ENCODE measurements at places on chromosomes 3 and 15.
A peak's percentile ranks its signal among the peaks of the same experiment; 100 is the strongest.

- DNase-seq: peak; percentile 79
These were observed 2.5 kb upstream of the GREM1 start for GRCh38 chr15:32715276-32715675.

GRCh38 chr3:45599424-45599886, 4.9 kb downstream of the LIMD1 start:
- DNase-seq: no peak

DNA sequence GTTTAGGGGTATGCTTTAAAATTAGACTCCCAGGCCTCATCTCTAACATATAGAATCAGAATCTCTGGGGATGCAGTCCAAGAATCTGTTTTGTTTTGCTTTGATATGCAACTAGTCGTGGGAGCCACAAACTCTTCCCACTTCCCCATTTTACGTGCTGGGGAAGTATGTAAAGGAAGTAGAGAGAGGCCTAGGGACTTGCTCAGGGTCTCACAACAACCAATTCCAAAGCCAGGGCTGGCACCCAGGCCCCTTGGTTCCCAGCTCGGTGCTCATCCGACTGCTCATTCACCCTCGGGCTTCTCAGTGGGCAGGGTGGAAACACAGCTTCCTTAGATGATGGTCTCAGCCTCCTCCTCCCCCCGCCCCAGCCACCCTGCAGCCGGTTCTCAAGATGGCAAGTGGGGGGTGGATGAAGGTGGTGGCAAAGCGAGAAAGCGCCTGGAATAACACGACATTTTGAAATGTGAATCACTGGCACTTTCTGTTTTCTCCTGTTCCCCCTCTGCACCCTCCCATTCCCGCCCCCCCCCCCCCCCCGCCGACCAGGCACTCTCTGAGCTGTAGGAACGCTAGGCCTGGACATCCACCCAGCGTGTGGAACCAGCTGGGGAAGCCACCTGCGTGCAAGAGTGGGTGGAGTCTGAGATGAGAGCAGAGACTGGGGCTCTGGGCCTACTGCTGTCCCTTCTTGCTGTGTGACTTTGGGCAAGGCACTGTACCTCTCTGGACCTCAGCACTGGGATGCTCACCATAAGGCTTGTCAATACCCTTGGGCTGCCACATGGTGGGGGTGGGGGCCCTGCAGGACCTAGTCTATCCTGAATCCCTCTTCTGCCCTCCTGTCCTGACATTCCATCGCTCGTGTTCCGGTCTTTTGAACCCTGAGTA, 214.5 kb downstream of the RPLP1 start:
- no peak for DNase-seq

DNA sequence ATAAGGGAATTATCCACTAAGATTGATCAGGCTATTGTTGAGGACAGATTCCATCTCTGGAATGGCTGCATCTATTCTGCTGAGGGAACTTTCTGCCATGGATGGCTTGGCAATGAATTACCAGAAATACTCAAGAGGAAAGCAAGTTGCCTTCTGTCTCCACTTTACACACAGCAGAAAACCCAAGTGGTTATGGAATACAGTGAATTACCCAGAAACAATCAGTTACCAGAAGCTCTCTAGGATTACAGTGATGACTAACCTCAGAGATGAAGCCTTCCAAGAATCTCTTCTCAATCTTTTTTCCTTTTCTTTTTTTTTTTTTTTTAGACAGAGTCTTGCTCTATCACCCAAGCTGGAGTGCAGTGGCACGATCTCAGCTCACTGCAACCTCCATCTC, 183.3 kb downstream of the WDR76 start:
- peak; percentile 69 for DNase-seq

- no peak for DNase-seq
These were observed 29.3 kb downstream of the SPSB4 start for GRCh38 chr3:141080431-141080830.

- DNase-seq: no peak
These were observed 110.6 kb upstream of the ARPP21 start for GRCh38 chr3:35528728-35529127.

DNA sequence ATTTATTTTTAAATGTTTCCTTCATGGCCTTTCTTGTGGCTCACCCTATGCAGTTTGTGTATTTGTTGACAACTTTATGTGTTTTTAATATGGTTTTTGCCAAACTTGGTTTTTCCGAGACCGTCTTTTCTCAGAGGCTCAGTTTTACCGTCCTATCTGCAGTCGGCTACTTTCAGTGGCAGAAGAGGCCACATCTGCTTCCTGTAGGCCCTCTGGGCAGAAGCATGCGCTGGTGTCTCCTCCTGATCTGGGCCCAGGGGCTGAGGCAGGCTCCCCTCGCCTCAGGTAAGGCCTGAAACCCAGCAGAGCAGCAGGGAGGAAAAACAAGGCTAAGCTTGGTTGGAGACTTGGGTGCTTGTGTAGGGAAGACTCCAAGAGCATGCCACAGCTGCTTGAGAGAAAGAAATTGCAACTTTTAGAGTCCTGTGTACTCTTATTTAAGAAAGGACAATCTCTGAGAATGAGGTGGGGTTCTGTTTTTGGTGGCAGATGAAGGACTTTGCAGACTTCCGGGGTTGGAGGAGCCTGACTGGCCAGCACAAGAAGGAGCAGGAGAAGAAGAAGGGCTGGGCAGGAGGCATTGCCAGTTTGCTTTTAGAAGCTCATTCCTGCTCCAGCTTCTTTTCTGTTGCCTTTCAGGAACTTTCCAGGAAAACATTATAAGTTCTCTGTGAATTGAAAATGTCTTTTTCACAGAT, at the start of gene TIGIT:
Gene TIGIT (plus strand): TSS at position 191 of the 698 bp plus-strand sequence. CDS start 34 bp downstream, at position 225.
- DNase-seq: no peak

All from fibroblast of skin of abdomen (primary cell).